ENCODE measurements at places on chromosomes 5 and 9.

DNA sequence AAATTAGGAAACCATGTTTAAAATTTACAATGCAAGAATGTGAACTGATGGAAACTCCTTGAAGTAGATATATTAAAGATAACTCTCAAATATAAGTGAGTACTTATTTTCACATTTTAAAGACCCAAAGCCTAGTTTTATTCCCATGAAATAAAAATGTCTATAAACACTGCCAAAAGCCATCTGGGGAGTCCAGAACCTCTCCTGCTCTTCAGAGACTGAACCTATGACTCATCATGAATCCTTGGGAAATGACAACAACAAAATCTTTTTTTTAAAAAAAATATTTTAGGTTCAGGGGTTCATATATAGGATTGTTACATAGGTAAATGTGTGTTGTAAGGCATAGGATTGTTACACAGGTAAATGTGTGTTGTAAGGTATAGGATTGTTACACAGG is 33.8 kb upstream of the FYB1 start:
- DNase-seq = no peak

DNA sequence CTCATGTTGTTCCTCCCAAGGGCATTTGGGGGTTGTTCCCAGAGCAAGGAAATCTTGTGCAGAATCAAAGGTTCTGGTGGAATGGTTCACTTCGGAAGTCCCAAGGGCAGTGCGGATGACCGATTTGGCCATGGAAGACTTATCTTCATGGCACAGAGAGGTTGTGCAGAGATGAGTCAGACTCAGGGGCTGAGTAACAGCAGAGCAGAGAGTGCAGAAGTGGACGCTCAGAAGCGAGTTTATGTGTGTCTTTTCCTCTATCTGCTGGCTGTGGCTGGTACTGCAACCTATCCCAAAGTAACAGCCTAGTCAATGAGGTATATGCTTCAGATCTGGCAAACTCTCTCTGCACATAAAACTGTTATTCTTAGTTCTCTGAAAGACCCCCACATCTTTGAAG is 118.1 kb downstream of the DPYSL3 start:
- DNase-seq = peak; percentile 59

DNA sequence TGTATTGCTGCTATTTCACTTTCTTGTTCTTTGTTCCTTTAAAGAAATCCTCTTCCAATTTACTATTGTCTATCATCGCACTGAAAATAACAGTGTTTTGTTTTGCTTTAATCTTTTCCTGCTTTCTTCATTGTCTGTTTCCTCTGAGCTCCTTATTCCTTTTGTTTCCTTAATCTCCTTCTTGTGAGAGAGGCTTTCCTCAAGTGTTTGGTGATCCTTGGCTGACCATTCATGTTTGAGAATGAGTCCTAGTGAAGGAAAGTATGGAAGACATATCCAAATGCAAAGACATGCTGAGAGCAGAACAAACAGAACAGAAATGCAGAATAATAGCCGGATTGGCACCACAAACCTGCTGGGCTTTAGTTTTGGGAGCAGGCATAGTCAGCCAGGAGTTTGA is 42.0 kb upstream of the ENTREP1 start:
- no peak for DNase-seq

GRCh38 chr9:135185060-135185459 is 97.6 kb downstream of the OLFM1 start:
- no peak for DNase-seq

DNA sequence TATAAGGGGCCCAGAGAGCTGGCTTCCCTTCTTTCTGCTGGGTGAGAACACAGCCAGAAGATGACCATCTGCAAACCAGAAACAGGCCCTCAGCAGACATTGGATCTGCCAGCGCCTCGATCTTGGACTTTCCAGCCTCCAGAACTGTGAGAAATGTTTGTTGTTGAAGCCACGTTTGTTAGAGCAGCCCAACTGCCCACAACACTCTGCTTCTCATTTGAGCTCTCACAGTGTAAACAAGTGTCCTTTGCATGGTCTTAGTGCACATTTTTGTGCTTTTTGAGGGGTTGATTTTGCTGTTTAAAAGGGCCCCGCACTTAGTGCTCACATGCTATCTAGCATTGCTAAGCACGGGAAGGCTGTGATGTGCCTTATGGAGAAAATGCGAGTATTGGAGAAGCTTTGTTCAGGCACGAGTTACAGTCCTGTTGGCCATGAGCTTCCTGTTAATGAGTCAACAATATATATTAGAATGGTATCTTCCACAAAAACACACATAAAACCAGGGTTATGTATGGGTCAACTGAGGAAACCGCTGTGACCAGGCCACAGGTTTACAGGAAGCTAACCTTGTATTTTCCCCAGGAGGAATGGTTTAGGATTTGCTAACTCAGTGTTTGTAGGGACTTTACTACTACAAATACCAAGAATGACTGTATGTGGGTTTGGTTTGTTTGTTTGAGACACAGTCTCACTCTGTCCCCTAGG is 11.9 kb downstream of the CMBL start:
- no peak for DNase-seq

DNA sequence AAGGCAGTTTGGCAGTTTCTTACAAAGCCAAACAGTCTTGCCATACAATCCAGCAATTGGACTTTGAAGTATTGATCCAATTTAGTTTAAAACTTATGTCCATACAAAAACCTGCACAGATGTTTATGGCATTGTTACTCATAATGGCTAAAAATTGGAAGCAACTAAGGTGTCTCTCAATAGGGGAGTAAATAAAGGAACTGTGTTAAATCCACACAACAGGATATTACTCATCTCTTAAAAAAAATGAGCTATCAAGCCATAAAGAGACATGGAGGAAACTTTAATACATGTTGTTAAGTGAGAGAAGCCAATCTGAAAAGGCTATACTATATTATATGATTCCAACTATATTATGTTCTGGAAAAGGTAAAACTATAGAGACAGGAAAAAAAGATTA is 313.6 kb upstream of the CD180 start:
- DNase-seq = no peak

GRCh38 chr9:116387934-116388698 is 234.5 kb downstream of the PAPPA start:
- DNase-seq = no peak

DNA sequence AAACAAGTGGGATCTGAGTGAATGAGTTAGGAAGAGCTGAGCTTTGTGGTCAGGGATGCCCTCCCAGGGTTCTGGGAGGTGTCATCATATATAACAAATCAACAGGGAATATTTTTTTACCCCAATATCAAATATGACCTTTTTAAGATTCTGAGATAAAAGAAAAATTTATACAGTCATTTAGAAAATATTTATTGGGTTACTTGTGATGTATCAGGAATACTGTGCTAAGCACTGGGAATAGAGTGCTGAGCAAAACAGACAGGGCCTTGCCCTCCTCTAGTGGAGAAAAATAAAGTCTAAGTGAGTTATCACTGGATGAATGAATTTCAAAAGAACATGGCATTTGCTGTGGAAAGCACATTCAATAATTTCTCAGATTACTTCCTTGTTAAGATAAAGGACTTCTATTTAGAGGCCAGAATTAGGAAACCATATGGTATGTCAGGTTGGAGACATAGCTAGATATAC is 102.9 kb downstream of the BOD1 start:
- DNase-seq = no peak

- DNase-seq = no peak
Measured at GRCh38 chr9:98884849-98885248, 58.9 kb upstream of the COL15A1 start.

DNA sequence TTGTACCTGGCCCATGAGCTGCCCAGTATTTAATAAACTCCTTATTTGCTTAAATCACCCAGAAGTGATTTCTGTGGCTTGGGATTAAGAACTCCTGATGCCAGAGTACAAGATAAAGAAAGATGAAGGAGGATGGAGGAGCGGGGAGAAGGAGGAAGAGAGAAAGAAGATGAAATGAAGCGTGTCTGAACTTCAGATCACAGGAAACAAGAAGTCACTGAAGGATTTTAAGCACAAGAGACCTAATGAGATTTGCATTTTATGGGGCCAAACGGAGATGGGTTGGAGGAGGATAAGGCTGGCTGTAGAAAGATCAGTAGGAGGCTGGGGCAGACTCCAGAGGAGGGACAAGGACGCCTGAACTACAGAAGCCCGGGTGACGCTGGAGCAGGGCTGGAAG is 3.1 kb downstream of the EIF4E1B start:
- DNase-seq = no peak

- no peak for DNase-seq
Measured at GRCh38 chr5:141420855-141421488, at the start of gene PCDHGA11. PCDHGA11 (plus strand) TSS chr5:141421051; CDS start chr5:141421228, 177 bp downstream.
